Keratinocyte (primary cell): ENCODE measurements at places on chromosomes 11 and 22.

DNA sequence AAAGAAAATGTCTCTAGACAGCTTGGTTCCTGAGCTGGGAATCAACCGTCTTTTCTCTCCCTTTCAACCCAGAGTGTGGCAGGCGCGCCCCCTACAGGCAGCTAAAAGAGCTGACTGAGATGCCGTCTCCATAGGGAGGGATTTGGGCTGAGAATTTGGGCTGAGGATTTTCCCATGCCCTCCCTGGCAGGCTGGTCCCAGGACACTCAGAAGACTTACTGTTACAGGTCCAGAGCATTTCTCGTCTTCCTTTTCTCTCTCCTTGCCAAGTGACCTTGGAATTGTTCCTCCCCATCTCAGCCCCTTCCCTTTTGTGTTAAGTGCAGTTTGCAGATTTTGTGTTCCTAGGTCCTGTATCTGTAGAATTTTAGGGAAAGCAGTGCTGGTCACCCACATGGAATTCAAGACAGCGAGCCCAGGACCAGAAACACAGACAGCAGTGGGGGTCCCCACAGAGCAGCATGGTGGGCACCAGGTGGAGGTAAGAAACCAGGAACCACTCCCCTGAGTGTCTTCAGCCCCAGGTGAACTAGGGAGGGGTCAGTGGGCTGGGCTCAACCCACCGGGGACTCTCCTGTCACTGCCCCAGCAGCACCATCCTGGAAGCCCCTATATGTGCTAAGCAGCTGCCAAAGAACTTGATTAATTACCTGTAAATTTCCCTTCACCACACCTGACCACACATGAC, 9.9 kb upstream of the IGLL5 start:
- DNase-seq, result no peak
- peaks cover 2% of the 10 kb centered on the region for H3K27me3 ChIP-seq
- no peak overlapping the region for H3K27ac ChIP-seq
- H3K4me1 ChIP-seq, result no peaks in the 10 kb centered on the region

DNA sequence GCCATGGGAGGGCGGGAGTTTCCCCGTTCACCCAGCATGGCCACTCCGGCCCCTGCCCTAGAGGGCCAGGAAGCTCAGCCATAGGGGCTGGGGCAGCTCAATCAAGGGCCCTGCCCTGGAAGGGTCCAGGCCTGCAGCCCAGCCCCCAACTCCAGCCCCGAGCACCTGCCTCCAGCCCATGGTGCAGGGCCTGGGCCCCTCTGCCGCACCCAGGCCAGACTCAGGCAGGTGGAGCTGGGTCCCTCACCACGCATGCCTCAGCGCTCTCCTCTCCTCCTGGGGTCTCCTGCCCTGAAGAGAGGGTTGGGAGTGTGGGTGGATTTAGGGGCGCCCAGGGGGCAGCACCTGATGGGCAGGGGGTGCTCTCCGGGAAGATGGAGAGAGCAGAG, 13.1 kb downstream of the MLC1 start:
- no peaks in the 10 kb centered on the region for H3K36me3 ChIP-seq
- peaks cover 11% of the 10 kb centered on the region for H3K27me3 ChIP-seq
- no peak for DNase-seq
- H3K4me3 ChIP-seq, result no peak overlapping the region

GRCh38 chr11:119580081-119580480, 148.9 kb downstream of the NECTIN1 start:
- H3K27me3 ChIP-seq, result peaks cover 5% of the 10 kb centered on the region
- no peak for DNase-seq
- H3K27ac ChIP-seq, result no peak overlapping the region
- H3K4me3 ChIP-seq, result no peak overlapping the region
- no peaks in the 10 kb centered on the region for H3K36me3 ChIP-seq

DNA sequence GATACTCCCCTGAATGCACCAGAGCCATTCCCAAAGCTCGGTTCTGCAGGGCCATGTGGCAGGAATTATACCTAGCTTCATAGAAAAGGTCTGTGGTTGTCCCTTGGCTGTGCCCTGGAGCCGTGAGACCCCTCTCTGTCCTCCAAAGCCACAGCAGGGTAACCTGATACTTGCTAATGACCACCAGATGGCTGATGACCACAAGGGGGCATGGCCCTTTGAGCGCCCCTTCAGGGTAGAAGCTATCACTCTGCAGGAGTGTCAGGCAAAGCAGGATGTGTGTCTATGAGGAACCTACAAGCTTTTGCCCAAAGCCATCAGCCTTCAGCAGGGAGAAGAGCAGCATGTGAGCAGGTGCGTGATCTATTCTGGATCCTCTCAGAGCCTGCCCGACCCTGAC, 95.3 kb downstream of the NTM start:
- H3K27me3 ChIP-seq, result peaks cover 6% of the 10 kb centered on the region
- no peak overlapping the region for H3K27ac ChIP-seq
- H3K4me1 ChIP-seq, result no peaks in the 10 kb centered on the region
- no peak for DNase-seq
- no peaks in the 10 kb centered on the region for H3K36me3 ChIP-seq

GRCh38 chr11:87323899-87324298, 286.2 kb downstream of the TMEM135 start:
- no peaks in the 10 kb centered on the region for H3K27me3 ChIP-seq
- no peaks in the 10 kb centered on the region for H3K4me1 ChIP-seq
- no peak for DNase-seq

DNA sequence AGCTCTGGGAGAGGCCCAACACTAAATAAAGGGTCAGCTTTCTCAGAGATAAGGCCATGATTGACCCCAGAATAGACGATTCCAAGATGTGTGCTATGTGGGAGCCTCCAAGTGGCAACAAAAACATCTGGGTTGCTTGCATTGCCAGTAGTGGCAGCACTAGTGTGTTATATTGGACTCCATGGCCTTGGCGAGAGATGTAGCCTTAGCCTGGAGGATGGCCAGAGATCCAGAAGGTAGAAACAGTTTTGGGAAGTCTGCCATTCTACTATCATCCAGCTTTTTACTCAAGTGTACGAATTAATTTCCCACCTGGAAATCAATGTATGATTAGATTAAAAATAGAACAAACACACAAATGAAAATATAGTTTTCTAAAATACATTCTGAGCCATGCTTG, 3.0 kb downstream of the OR8D4 start:
- H3K36me3 ChIP-seq, result no peaks in the 10 kb centered on the region
- DNase-seq, result no peak
- H3K27me3 ChIP-seq, result no peaks in the 10 kb centered on the region
- no peak overlapping the region for H3K4me3 ChIP-seq
- H3K4me1 ChIP-seq, result no peaks in the 10 kb centered on the region
- no peak overlapping the region for H3K27ac ChIP-seq

DNA sequence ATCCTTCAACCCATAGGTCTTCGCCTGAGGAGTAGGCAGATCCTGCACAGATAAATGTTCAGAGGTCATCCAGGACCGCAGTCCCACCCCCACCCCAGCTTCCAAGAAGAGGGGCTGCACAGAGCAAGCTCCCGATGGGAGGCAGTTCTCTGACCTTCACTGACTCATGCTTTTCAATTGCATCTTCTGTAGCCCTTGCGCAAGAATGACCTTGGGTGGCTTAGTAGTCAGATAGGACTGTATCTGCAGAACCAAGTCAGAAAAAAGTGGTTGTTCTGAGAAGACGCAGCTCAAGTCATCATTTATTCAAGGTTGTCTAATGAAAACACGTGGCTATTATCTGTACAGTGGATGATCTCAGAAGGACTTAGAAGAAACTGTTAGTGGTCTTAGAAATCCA, 16.4 kb upstream of the GRAMD1B start:
- DNase-seq, result no peak
- no peaks in the 10 kb centered on the region for H3K36me3 ChIP-seq
- H3K4me3 ChIP-seq, result no peak overlapping the region
- no peaks in the 10 kb centered on the region for H3K4me1 ChIP-seq
- H3K27me3 ChIP-seq, result peaks cover 4% of the 10 kb centered on the region
